Stimulated activated CD4-positive, alpha-beta T cell treated with anti-CD3 and anti-CD28 coated beads, TNF-alpha, amount 100 ng/mL, for 48 hours (primary cell): ENCODE measurements at places on chromosomes 12 and 14.

DNA sequence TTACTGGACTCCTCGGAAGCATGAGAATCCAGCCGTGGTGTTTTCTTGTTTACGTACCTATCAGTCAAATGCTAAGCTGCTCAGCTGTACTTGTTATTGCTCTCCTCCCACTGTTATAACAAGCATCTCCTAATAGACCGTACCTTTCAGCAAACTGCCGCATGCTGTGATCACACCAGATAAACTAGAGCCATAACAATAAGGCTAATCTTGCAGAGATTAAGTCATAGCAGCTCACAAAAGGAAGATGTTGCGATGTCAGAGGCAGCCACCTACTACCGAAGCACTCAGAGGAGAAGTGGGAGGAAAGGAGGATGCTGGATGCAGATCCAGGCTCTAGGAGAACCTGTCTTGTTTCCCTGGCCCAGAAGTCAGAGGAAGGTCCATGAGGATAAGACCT, 196.0 kb downstream of the GALC start:
- no peak for DNase-seq

GRCh38 chr12:47748899-47749298, 9.8 kb downstream of the RAPGEF3 start:
- no peak for DNase-seq

DNA sequence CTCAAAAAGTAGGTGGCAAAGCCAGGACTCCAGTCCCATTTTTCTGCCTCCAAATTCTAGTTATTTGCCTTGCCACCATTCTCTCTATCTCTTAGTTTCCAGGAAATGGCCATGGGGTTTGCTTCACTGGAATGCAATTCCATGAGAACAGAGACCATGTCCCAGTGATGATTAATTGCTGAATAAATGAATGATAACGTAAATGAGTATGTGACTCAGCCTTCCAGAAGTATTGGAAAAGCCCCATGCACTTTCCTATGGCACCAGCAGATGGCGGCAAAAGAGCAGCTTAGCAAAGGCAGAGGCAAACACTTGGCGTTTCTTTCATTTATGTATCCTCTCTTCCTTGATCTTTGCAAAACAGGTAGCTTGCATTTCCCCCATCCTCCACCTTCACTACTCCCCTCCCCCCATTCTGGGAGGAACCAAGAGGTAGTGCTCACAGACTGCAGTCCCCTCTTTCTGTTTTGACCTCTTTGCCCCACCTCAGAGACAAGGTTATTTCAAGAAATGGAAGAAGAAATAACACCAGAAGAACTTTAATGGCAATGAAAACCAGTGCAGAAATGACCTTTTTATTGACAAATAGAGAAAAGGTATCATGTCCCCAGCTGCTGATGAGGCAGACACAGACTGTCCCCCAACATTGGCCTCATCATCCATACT, 21.3 kb downstream of the TBX3 start:
- peak; percentile 30 for DNase-seq

GRCh38 chr12:118982984-118983761, 1.8 kb downstream of the SRRM4 start:
- no peak for DNase-seq

DNA sequence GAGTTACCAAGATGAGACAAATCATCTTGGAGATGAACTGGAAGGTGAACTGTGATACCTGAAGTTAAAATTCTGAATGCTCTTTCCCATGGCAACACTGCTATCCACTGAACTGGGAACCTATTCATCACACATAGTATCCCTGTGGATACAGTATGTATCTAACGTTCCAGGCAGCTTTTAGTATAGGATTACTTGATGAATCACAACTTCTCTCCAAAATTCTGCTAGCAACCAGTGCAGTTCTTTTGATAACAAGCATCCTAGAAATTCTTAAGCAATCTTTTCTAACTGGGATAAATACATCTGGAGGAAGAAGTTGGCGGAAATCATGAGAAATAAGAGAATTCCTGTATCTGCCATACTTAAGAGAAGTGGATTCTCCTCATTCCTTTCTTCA, 66.4 kb downstream of the PAWR start:
- DNase-seq = no peak

GRCh38 chr14:103653805-103654204, 24.8 kb downstream of the KLC1 start:
- no peak for DNase-seq

- no peak for DNase-seq
Observed at GRCh38 chr12:55931317-55931779, 386 bp downstream of the DGKA start.

- no peak for DNase-seq
Observed at GRCh38 chr12:69059465-69060457, 126.8 kb upstream of the CPM start.
